ENCODE measurements at places on chromosomes 1 and 21. TPM values are rescaled to one million over a fixed set of nuclear protein-coding genes. Genes with fewer than 3 reads are reported as not detected.

DNA sequence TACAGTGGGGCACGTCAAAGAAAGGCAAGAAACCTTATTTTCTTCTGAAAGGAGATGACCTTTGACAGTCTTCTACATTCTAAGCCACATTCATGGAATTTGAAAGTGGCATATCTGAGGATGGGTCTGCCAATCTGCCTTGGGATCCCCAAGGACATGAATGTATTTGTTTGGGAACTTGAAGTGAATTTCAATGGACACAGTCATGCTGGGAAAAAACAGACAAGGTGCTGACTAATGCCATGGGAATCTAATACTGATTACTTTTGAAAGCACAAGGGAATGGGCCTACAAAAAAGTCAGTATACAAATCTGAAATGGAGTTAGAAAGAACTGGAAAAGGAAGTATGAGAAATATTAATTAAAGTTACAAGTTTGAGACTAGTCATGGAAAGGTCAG, 128.8 kb downstream of the KCNJ6 start:
- DNase-seq, result no peak

The HRNR gene
- total RNA-seq, result not detected

The SLC44A3 gene
- not detected for total RNA-seq

The NKAIN1 gene
- total RNA-seq, result not detected

The CFAP141 gene
- not detected for total RNA-seq

DNA sequence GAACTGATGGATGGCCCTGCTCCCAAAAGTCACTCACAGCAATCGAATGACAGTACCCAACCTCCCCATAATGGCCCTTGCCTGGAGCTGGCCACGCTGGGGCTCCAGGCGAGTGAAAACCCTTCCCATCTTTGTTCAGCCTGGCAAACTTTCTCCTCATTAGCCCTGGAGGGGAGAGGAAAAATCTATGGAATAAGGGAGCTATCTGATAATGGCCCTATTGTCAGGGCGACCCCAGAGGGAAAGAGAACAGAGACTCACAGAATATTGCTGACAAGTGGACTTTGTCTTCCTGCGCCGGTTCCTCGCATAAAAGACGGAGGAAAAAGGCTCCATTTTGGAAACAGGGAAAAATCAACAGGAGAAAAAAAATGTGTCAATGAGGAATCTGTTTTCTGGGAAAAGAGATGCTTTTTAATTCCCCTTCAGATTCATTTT, 13.0 kb upstream of the ARHGEF16 start:
- DNase-seq, result no peak

GRCh38 chr1:78676993-78677392, 27.4 kb downstream of the IFI44 start:
- DNase-seq, result no peak

DNA sequence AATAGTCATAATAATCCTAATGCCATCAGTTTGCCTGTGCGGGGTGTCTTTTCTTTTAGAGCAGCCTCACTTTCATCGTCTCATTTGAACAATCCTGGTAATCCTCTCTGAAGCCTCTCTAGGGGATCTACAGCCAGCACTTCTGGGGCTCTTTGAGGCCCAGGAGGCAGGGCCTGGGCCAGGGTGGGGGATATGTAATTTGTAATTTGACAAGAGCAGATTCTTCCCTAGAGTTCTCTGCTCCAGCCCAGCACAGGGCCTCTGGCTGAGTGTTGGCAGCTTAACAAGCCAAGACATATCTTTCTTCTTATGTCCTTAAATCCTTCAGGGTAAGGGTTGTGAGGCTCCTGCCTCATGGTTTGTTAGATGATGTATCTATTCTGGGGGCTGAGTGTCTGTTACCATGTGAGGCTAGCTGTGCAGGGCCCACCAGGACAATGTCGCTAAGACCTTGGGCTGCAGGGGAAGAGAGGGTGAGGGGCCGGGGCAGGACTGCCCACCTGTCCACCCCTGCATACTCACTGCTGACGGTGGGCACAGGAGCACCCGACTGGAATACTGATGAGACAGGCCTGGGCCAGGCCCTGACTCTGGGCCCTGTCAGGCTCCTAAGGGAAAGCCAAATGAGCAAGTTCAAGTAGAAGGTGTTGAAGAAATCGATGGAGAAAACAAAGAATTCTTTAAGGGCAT, 45.3 kb upstream of the PARP1 start:
- no peak for DNase-seq

- peak; percentile 86 for DNase-seq
These were observed 47.4 kb upstream of the PRDX6 start for GRCh38 chr1:173429471-173430402.

DNA sequence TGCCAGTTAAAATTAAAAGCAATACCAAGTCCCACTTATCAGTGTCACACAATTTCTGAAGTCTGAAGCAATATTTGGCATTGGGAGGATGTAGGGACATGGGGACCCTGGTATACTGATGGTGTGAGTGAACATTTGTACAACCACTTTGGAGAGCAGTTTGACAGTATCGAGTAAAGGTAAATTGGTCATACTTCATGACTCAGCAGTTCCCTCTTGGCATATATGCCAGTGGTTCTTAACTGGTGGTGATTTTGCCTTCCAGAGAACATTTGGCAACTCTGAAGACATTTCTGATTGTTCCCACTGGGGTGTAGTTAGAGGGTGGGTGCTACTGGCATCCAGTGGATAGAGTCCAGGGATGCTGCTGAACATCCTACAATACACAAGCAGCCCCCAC, 19.7 kb downstream of the FMOD start:
- no peak for DNase-seq

The CCDC27 gene
- total RNA-seq, result not detected

The LCE3D gene
- total RNA-seq, result not detected

GRCh38 chr1:6577831-6578525, 1.8 kb upstream of the ZBTB48 start:
- no peak for DNase-seq

DNA sequence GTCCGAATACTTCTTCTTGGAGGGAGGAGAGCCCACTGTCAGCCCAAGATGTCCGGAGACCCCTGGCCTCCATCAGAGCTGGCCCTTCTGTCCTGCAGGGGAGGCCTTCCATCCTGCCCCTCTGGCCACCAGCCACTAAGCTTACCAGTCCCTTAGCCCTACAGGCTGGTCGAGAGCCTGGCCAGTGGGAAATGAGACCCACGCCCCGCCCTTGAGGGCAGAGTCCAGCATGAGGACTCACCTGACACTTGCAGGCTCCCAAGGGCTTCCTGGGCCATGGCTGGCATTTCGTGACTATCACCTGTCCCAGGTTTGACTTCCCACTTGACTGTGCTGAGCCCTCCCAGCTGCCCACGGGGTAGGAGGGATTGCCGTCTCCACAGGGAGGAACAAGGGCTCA, 361.8 kb upstream of the VAMP3 start:
- DNase-seq, result no peak

GRCh38 chr1:200181861-200182260, 154.4 kb downstream of the NR5A2 start:
- no peak for DNase-seq

GRCh38 chr1:190511554-190511953, 33.9 kb upstream of the BRINP3 start:
- no peak for DNase-seq

DNA sequence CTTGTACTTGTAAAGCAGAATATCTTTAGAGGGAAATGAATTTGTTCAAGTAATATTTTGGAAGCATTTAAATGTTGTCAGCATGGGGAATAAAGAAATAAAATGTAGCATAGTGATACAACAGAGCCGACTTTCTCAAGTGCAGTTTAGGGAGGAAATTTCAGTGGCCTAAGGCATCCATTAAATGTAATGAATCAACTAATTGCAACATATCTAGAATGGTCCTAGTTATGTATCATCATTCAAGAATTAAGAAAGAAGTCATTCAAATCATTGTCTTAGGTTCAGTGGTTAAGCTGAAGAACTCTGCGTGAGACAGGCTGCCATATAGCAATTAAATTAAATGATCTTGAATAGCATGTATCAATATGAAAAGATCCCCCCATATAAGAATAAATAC, 360.7 kb downstream of the TBX15 start:
- no peak for DNase-seq

The WNT3A gene
- total RNA-seq, result not detected

The LCE1C gene
- not detected for total RNA-seq

GRCh38 chr1:35171579-35171978, 21.4 kb downstream of the SFPQ start:
- no peak for DNase-seq

- DNase-seq, result peak; percentile 99
These were observed 431 bp upstream of the UBE2Q1 start for GRCh38 chr1:154558720-154559465.

- DNase-seq, result peak; percentile 44
These were observed 866 bp upstream of the WNT2B start for GRCh38 chr1:112507921-112508277.

DNA sequence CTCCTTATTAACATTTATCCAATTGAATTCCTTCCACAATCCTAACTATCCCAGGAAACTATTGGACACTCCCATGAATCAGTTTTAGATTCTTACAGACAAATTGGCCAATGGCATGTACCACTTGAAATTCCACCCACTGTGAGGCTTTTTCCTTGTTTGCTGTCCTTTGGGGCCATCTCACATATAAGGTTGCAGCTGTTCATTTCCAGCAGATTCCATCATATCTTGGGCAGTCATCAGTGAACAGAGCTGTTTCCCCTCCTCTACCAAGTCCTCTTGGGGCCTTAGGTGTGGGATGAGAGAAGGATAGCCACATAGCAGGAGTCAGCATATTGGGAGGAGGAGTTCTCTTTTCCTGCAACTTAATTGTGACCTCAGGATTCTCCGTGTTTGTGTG, 109.1 kb downstream of the HHAT start:
- no peak for DNase-seq

GRCh38 chr1:6955357-6956094, 170.3 kb downstream of the CAMTA1 start:
- DNase-seq, result no peak

The MEX3A gene
- total RNA-seq, result 0.22 TPM

The CGN gene
- total RNA-seq, result 1.5 TPM

GRCh38 chr1:232593717-232594502, 36.0 kb downstream of the SIPA1L2 start:
- DNase-seq, result no peak

The GPR161 gene
- total RNA-seq, result 0.29 TPM

GRCh38 chr1:3322450-3323020, 131.9 kb upstream of the ARHGEF16 start:
- no peak for DNase-seq

DNA sequence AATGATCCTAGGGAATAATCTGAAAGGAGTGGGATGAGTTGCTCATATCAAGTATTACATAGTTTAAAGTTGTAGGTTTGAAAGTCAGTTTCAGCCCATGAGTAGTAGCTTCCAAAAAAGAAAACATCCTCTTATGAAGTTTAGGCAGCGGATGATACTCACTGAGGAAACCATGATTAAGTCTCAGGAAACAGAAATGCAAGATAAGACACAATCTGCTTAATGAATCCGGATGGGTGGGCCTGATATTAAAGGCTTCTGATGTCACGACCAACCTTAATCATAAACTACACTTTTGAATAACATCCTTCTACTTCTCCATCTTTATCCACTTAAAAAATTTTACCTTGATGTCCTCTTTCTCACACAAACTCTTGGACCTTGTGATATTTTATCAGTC, 61.8 kb downstream of the S1PR1 start:
- DNase-seq, result no peak
